SJCRH30 (cell line): ENCODE measurements at places on chromosomes 1 and 21. TPM values are rescaled to one million over a fixed set of nuclear protein-coding genes. Genes with fewer than 3 reads are reported as not detected.

GRCh38 chr1:16442941-16443340, 2.4 kb downstream of the NECAP2 start:
- DNase-seq, result no peak

GRCh38 chr1:31900790-31901189, 37.4 kb downstream of the PTP4A2 start:
- no peak for DNase-seq

DNA sequence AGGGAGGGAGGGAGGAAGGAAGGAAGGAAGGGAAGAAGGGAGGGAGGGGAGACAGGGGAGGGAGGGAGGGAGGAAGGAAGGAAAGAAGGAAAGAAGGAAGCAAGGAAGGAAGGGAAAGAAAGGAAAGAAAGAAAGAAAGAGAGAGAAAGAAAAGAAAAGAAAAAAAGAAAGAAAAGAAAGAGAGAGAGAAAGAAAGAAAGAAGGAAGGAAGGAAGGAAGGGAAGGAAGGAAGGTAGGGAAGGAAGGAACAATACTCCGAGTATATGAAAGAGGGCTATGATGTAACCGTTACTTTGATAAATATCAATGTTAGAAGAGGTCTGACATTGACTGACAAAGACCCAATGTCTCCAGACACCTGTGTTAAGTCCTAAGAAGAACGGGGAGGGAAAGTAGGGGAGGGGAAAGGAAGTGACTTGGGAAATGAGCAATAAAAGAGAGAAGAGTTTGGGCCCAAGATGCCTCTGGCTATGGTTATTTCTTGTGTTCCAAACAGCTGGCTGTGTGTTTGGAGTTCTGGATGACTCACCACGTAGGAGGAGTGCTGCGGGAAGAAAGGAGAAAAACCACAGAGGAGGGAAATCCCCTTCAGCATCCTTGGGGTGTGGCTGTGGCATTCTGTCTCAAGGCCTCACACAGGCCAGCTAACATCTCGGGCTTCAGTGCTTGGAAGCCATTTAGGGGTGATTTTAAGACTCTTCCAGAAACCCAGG, 37.0 kb upstream of the RXRG start:
- DNase-seq, result peak; percentile 61

GRCh38 chr1:9764550-9764949, 59.2 kb downstream of the CLSTN1 start:
- DNase-seq, result no peak

GRCh38 chr21:42518626-42519025, 5.0 kb downstream of the SLC37A1 start:
- no peak for DNase-seq

DNA sequence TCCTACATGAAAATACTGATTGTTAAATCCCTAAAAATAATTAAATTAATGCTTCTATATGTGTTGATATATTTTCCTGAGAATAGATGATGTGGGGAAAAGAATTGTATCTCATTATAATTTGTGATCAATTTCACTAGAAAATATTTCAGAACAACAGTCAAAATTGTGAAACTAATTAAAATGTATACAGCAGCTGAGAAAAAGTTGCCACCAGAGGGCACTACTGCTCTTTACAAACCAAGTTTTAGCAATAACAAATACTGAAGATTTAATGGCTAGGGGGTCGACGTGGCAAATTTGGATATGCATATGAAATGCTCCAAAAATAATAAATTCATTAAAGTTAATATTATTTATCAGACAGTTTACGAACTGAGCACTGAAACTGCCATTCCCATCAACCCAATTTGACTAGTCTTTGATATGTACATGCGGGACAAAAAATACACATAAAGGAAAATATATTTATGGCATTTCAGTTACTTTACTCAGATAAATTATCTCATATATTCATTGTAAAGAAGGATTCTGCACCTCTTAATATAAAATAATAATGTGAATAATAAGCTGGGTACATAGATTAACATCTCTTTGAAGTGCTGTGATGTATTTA, 96.3 kb upstream of the TMPRSS15 start:
- DNase-seq, result peak; percentile 49

GRCh38 chr1:92679980-92680379, 104.9 kb downstream of the EVI5 start:
- DNase-seq, result no peak

DNA sequence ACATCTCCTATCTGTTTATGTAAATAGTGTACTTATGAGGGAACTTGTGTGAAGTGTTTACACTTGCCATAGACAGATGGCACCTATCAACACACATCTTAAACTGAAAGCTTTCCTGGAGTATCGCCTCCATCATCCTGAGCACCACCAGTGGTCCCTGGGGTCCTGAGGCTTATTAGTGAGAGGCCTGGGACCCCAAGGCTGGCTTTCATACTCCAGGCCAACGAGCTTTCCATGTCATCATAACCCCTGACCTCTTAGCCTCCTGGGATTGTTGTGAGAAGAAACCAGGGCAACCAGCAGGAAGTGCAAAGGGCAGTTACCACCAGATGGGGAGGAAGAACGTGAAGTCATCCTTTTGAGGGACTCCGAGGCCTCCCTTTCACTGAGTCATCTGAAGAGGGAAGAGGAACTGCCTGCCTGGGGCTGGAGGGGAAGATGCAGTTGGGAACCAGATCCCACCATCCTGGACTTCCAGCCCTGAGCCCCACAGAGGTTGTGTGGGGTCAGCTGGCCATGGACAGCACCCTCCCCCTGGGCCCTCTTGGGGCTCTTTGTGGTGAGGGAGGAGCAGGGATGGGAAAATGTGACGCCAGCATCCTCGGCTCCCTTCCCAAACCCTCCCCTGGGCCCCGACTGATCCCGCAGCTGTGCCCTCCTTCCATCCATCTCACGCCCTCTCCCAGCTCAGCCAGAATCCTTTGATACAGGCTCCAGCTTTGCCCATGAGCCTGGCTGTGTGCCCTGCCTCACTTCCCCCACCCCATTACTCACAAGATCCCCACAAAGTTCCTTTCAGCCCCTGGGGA, 5.8 kb downstream of the INKA2 start:
- peak; percentile 93 for DNase-seq

DNA sequence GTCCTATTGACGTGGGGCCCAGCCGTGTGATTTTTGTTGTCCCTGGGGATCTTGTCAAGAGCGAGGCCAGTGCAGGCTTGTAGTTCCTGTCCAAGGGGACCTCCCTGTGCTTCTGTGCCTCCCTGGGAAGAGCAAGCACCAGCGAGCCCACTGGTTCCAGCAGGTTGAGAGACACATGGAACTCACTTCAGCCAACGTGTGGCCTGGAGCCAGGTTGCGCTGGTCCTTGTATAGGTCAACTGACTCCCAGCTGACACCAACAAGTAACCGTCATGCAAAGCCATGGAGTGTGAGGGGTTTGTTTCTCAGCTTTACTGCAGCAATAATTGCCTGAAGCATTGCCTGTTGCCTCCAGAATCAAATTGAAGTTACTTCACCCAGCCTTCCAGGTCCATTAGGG, 63.0 kb downstream of the DISP3 start:
- DNase-seq, result no peak

- DNase-seq, result no peak
Observed at GRCh38 chr1:24921412-24921811, 8.7 kb downstream of the RUNX3 start.

- DNase-seq, result no peak
Observed at GRCh38 chr1:48746906-48747305, 29.8 kb downstream of the BEND5 start.

DNA sequence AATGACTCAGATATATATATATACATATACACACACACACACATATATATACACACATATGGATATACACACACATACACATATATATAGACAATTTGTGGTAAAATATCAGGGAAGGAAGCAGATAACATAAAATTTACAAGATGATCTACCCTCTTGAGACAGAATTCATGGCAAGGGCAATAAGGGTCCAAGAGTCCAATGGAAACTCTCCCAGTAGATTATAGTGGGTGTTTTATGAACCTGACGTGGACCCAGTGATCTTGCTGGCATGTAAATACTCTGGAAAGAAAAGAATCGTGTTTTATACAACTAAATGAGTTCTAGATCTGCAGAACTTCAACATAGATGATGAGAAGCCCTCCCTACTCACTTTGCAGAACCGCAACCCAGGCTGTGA, 49.3 kb downstream of the DENND1B start:
- no peak for DNase-seq

DNA sequence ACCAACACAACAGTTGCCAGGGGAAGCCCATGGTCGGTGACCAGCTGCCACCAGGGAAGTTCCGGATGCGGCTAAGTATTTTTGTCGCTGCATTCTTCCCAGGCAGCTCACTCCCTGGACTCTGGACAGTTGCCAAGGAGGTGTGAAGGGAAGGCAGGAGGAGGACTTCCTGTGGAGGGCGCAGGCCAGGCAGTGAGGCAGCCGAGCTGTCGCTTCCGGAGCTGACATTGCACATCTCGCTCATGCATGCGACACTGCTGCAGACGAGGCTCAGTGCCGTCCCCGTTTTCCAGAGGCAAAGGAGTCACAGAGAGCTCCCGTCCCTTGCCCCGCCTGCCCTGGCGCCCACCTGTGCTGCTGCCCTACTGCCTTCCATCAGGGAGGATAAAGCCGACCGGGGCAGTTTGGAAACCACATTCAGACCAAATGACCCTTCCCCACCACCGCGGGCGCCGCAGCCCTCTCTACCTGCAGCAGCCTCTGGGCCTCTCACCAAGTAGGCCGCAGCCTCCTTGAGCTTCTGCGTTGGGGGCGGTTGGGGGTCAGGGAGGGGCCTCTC, 81.4 kb downstream of the NENF start:
- peak; percentile 97 for DNase-seq

DNA sequence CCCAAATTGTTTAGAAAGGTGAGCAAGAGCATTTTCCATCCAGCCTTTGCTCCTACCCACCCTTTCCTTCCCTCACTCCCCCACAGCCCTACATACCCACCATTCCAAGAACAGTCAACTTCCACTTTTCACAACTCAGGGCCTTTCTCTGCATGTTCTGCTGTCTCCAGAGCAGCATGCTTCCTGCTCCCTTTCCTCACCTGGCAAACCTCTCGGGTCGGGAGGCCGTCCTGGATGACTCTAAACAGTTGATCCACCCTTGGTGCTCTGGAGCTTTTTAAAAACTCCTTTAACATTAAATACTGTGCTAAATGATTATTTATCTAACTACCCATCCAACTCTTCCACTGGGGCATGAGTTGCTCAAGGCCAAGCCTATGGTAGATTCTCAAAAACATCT, 200.6 kb downstream of the SETD4 start:
- DNase-seq, result no peak

- peak; percentile 46 for DNase-seq
Observed at GRCh38 chr1:212247179-212247721, 38.0 kb upstream of the PPP2R5A start.

DNA sequence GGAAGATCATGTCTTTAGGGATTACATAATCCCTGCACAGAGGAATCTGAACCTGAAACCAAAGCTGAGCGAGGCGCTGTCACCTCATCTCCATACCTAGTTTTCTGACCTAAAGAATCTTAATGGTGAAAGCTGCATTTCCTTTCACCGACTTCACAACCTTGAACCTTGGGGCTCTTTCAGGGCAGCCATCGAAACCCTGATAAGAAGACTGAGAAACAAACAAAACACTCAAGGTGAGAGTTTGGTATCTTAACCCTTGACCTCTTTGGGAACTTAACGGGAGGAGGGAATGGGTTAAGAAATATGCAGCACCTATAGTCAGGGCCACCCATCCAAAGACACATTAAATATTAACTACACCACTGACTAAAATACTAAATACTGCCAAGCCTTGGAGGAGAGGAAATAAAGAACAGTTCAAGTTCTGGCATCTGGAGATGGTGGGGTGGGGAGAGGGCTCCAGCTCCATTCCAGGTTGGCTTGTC, 2.0 kb downstream of the C1orf116 start:
- no peak for DNase-seq

- no peak for DNase-seq
Observed at GRCh38 chr1:214441119-214441518, 110.3 kb downstream of the PTPN14 start.

DNA sequence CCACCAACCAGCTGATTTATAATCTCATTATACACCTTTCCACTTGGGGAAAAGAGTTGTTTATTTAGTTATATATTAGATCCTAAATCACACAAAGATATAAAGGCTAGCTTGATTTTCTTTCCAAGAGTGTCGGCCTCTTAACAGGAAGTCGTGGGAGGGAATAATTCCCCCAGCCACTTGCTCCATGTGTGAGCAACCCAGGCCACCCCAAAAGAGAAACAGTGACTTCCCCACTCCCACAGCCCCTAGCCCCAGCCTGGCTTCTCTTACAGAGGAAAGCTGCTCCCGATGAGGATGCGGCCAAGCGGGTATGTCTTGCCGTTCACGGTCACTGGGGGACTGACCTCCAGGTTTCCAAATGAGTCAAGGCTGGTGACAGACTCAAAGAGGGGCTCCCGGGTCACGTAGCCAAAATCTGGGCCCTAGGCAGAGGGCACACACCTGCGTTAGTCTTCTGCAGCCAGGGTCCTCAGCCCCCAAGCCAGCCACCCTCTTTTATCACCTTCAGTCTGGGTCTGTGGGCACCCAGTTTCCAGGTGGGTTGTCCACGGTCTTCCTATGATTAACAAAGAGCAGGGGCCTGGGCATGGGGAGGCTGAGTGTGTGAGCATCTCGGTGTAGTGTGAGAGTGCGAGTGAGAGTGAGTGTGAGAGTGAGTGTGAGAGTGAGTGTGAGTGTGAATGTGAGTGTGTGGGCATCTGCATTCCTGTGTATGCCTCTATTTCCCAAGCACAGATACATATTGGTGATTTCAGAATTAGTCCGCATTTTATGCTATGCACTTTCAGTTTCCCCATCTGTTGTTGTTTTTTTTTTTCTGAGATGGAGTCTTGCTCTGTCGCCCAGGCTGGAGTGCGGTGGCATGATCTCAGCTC, 25.4 kb upstream of the SDHB start:
- no peak for DNase-seq

GRCh38 chr1:217495249-217495648, 135.6 kb downstream of the GPATCH2 start:
- no peak for DNase-seq

DNA sequence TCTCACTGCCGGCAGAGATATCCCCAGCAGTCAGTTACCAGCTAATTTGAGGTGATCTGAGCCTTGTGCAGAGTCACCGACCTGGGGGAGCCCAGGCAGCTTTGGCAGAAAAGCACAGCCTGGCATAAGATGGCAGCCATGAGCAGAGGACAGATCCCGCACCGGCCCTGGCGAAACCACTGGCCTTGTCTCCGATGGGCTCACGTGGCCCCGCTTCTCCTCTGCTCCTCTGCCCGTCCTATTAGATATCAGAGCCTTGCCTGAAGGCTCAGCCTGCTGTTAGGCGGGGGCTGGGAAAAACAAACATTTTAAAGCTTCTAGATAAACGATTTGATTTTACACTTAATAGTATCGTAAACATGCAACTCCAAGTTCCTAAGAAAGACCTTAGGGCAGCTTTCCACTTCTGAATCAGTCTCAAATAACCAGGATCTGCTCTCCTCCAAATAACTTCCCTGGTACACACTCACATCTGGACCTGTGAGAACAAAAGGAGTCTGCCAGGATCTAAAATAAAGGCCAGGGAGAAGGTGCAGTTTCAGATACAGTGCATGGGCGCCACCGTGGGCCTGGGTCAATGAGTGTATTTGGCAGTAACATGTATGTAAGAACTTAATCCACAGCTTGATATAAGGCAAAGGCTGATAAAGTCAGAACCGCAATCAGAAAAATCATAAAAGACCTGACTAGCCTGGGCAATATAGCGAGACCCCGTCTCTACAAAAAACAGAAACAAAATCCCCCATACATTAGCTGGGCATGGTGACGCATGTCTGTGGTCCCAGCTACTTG, 10.0 kb downstream of the EDARADD start:
- no peak for DNase-seq

Gene ATP1A4
- total RNA-seq, result not detected in 2 replicates

Gene SRGAP2
- total RNA-seq, result 60.7 and 67.7 TPM in 2 replicates

Gene KPRP
- not detected in 2 replicates for total RNA-seq

Gene GJA4
- total RNA-seq, result not detected in 2 replicates

Gene TLCD4
- total RNA-seq, result 45.9 and 46.5 TPM in 2 replicates

Gene CD5L
- not detected in 2 replicates for total RNA-seq

Gene LMX1A
- total RNA-seq, result not detected in 2 replicates

Gene TSACC
- total RNA-seq, result 0.36 TPM in 1 of 2 replicates, not detected in the other
